Fibroblast of skin of scalp (primary cell): ENCODE measurements at places on chromosomes 2 and 18.

DNA sequence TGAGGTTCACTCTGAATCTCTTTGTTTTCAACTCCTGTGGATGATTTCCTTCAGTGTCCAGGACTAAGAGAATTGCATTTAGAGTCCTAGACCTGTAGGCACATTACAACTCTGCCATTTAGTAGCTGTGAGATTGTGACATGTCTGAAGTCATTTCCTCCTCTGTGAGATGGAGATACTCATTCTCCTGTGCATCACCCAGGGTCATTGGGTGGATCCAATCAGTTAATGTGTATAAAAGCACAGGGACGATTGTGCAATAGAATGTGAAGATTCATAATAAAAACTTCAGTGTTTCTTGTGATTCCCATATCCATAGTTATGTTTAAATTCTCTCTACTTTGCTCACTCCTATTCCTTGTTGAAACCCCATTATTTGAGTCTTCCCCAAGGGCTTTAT is 113.6 kb downstream of the DIS3L2 start:
- no peak for DNase-seq

- no peak for DNase-seq
These were observed 282.1 kb downstream of the EN1 start for GRCh38 chr2:118565301-118565700.

DNA sequence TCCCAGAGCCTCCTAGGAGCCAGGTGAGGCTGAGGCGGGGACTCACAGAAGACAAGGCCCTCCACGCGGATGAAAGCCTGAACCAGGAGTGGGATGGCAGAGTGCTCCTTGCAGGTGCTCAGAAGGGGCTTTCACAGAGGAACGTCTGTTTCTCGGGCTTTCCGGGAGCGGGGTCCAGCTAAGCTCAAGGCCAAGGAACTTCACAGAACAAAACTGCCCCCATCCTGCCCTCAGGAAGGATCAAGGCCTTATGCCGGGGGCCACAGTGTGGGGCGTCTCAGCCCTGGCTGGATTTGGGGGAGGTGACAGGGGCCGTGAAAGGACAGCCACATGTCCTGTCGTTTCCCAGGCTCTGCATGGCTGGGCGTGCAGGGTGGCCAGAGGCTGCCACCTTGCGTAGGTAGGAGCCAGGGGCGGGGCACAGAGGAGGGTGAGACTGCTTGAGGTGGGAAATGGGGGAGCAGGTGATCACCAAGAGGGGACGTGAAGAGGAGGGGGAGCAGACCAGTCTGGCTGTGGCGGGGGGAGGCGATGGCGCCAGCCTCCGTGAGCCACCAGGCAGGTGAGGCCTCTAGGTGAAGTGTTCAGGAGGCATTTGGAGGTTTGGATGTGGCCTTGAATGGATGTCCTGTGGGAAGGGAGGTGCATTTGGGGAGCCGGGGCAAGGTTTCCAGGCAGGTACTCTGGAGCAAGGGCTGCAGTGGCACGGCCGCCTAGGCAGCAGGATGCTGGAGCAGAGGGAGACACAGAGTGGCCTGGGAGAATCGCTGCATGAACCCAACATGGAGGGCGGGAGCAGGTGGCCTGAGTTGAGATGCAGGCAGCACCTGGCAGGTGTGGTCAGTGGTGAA is 79.1 kb downstream of the TWIST2 start:
- no peak for DNase-seq

DNA sequence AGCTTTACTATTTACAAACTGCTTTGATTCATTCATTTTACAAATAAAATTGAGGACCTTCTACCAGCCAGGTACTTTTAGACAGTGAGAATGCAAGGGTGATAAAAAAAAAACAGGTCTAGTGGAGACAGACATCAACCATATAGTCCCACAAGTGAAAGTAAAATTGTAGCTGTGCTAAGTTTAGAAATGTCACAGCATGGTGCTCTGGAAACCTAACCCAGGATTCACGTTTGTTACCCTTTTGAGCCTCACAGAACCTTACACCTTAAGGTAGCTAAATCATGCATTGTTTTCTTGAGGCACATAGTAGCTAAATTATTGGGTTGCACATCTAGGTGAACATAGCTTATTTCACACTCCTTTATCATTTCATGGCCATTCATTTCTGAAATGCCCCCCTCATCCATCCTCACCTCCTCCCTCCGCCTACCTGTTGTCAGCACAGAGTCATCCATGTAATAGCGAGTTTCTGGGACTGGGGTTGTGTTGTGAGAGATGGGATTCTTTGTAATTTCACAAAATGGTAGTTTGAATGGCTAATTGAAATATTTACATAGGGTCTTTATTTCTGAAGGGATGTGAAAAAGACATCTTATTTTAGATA is 7.1 kb downstream of the MTA3 start:
- DNase-seq: no peak
